ENCODE measurements at places on chromosomes 2 and 18. TPM values are rescaled to one million over a fixed set of nuclear protein-coding genes. Genes with fewer than 3 reads are reported as not detected.

The SPP2 gene
- not detected for total RNA-seq

The COBLL1 gene
- total RNA-seq, result 4.0 TPM

The LYPD1 gene
- 17.4 TPM for total RNA-seq

The ABCG8 gene
- total RNA-seq, result not detected

The GAL3ST2 gene
- total RNA-seq, result not detected

The CD207 gene
- total RNA-seq, result not detected

The RBM45 gene
- total RNA-seq, result 15.9 TPM

The CCDC178 gene
- total RNA-seq, result 0.42 TPM

DNA sequence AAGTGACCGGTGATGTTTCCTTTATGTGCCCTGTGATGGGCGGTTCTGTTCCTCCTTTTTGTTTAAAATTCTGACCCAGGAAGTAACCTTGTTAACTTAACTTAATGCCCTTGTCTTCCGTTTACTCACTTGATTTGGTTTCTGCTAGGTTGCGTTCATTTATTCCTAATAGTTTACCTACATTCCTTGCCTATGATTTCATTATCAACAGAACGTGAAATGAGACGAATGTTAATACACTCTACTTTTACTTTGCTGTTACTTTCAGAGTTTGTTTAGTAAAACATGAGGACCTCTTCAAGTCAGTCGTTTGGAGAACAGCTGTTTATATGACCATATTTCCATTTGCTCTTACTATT lies 638 bp downstream of the CEP192 start:
- DNase-seq, result no peak

GRCh38 chr2:109614715-109615636 lies 812 bp downstream of the SOWAHC start:
- peak; percentile 22 for DNase-seq

DNA sequence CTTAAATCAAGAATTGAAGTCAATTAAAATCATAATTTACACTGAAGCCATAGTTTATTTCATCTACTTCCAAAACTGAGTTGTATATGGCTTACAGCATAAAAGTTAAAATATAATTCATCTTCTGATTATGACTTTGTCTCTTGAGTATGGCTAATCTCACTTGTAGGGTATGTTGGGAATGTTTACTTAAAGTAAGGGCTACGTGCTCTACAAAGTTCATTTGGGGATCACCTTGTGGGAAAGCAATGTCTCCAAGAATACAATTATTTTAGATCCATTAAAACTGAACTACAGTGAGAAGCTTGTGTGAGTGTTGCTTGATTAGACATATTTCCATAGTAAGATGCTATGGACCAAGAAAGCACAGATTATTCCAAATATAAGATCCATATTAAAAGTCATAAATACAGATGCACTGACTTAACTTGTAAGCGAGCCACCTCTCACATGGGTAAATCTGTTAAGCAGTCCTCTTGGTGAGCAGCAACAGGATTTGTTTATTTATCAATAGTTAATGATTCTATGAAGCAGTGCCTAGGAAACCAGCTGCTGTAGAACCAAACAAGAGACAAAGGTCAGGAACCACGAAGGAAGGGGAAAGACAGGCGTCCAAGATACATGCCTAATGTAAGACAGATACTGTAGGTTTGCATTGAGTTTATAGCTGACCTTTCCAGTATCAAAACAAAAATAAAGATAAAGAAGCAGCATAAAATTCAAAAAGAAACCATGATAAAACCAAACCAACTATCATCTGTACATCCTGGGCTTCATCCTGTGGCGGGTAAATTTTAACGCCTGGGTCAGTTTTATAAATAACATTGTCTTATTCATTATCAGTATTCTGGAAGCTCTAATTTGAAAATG lies 24.8 kb downstream of the DSG4 start:
- DNase-seq, result no peak

GRCh38 chr2:157376041-157376440 lies 50.4 kb upstream of the ERMN start:
- DNase-seq, result no peak

GRCh38 chr2:70536517-70537055 lies 17.0 kb downstream of the TGFA start:
- DNase-seq, result no peak

DNA sequence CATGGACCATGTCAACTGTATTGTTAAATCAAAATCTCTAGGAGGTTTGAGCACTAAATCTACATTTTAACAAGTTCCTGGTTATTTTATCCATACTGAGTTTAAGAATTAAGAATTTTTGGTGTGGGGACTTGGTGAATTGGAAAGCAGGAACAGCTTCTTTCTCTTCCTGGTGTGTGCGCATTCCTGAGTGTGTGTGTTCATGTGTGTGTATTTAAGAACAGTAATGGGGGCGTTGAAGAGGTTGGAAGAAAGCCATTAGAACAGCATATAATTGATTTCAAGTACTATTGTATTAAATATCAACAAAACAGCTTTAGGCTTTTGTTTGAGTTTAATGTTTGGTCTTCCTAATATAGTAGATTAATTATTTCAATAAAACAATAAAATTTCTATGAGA lies 801.3 kb upstream of the ID2 start:
- DNase-seq, result no peak

DNA sequence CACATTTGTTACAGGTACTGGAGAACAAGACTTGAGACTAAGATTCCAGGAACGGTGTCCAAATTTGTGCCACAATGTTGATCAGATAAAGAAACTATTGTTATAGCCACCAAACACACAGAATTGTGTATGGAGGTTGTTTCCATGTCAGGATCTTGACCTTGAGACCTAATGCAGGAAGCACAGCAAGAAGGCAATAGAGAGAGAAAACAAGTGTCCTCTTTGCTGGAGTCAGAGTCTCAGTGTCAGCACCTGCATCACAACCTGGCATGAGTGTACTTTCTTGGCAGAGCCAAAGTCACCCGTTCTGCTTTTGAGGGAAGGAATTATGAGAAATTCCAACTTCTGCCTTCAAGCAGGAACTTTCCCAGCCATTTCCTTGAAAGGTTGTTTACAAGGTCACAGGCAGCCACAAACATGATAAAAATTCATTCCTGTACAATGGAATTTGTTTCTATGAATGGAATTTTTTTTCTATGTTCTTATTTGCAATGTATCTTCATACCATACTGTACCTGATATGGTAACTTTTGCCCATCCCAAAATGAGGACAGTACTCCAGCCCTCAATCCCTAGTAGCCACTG lies 118.4 kb downstream of the PKP4 start:
- DNase-seq, result no peak

DNA sequence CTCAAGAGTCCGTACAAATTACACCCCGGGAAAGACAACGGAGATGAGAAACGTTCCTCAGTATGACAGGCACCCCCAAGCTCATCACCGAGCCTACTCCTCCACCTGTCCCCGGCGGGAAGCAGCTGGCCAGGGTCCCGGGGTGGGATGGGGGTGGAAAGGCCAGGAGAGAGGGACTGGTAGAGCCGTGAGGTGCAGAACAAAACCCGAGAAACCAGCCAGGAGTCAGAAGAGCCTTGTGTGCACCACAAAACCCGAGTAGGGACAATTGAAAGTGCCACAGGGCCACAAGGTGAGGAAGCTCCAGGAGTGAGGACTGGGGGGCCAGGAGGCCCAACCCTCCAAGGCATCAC lies 75.5 kb upstream of the SALL3 start:
- DNase-seq, result no peak

- no peak for DNase-seq
Observed at GRCh38 chr18:46291149-46291548, 187.0 kb downstream of the HAUS1 start.

DNA sequence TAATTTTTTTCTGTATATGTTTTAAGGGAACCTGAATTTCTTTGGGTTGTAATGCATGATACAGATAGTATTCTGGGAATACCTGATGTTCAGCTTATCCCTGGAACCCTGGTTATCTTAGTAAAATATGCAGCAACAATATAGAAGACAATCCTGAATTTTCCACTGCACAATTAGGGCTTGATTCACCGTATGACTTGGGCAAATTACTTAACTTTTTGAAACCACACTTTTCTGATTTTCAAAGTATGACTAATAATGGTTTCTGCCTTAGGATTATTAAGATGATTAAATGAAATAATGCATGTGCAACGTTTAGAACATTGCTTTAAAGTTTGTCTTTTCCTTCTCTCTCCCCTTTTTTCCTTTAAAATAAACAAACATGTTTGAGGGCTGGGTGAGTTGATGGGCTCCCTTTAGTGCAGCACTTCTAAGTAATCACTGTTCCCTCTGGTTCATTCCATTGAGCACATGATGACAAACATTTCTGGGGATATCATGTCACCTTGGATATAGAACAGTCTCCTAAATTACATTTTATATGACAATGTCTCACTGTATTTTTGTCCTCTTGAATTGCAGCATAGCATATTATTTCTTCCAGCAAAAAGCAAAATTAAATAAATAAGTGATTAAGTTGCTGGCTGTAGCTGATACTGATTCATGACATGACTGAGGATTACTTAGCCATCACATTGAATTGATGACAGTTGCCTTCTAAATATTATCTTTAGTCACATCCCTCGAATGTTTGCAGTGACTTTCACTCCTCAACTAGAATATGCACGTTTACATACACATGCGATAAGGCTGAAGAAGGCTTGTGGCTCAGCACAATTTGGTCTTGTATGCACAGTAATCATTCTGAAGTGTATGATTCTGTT lies 254.5 kb downstream of the NEDD4L start:
- DNase-seq, result no peak

GRCh38 chr2:55901322-55901721 lies 22.3 kb downstream of the EFEMP1 start:
- no peak for DNase-seq

- DNase-seq, result no peak
Observed at GRCh38 chr2:11379558-11379957, 35.1 kb upstream of the ROCK2 start.

DNA sequence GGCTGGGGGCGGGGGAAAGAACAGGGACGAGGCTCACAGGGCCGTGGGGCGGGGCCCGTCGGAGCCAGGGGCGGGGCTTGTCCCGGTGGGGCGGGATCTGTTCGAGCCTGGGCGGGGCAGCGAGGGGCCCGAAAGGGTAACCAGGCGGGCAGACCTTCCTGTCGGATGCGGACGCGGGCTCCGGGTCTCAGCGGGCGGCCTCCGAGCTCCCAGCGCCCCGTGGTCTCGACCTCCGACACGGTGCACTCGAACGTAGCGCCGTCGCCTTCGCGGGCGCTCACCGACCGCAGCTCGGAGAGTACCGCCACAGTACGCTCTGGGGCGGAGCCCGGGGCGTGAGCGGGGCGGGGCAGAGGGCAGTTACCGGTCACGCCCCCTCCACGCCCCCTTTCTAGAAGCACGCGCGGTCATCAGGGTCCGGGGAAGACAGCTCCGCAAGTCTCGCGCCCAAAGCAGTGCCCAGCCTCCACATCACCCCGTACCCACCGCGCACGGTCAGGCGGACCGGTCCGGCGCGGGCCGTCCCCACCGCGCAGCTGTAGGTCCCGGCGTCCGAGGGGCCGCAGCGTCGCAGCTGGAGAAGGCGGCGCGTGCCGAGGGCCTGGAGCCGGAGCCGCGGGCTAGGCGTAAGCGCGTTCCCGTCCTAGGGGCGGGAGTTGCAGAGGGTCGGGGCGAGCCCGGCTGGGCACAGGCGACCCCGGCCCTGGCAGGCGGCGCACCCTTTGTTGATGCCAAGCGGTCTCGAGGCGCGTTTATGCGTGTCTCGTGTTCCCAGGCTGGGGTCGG lies 8.7 kb downstream of the TMEM198 start:
- DNase-seq, result peak; percentile 93

DNA sequence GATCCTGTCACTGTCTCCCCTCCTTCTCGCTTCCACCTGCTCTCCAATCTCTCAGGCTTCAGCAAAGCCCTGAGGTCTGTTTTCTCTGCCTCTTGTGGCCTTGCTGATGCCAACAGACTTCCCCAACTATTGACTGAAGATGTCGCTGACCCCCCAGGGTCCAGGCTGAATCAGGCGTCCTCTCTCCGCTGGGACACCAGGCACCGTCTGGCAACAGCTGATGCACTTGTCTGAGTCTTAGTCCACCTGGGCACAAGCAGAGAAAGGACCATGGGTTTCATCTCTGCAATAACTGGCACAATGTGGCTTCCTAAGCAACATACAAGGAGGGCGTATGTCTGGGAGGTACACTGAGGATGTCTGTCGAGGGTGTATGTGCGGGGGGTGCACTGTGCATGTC lies 248.7 kb upstream of the MYT1L start:
- no peak for DNase-seq

- DNase-seq, result no peak
Observed at GRCh38 chr2:173079141-173079540, 3.5 kb downstream of the MAP3K20 start.

GRCh38 chr18:11316546-11316945 lies 167.2 kb upstream of the PIEZO2 start:
- no peak for DNase-seq

GRCh38 chr18:52670896-52671295 lies 330.9 kb downstream of the DCC start:
- no peak for DNase-seq

DNA sequence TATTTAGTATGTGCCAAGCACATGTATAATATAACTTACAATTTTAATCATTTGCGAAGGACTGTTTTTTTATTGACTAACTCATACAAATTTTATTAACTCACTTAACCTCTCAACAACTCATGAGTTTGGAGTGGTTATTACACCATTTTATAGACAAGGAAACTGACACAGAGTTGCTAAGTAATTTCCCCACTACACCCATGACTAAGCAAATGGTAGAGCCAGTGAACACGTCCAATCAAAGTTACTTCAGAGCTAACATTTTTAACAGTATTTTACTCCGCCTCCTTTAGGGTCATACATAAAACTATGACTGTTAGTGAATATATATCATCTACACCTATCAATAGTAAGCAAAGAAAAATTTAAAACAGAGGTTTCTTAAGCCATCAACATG lies 556.7 kb upstream of the FSIP2 start:
- no peak for DNase-seq

GRCh38 chr18:51170664-51171063 lies 26.8 kb downstream of the MEX3C start:
- no peak for DNase-seq

DNA sequence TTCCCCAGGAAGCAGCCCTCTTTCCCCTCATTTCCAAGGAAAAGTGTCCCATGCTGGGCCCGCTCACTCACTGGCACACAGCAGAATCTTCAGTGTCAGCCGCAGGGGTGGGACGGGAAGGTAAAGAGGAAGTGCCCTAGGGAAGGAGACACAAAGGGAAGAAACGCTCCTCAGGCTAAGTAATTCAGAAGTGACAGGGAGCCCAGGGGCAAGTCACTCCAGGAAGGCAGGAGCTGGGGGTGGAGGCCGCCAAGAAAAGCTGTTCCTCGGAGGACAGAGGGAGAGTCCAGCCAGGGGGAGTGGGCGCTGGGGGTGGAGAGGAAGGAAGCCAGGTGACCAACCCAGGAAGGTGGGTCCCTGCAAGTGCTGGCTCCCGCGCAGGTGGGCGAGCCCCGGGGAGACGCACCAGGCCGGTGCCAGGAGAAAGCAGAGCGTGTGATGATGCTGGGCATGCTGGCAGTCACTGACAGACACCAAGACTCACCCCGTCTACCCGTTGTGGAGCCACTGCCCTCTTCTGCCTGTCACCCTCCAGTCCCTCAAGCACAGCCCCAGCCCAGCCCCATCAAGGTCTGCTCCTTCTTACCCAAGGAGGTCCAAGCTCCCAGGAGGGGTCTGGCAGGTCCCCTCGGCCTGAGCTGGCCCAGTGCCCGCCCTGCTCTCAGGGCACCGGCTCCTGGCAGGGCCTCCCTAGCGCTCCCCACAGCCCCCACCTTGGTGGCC lies 21.7 kb downstream of the HDAC4 start:
- no peak for DNase-seq

Measured in neural crest cell (in vitro differentiated cells).